Fibroblast of skin of right quadriceps (primary cell): ENCODE measurements at places on chromosomes 16 and 17.
A peak's percentile ranks its signal among the peaks of the same experiment; 100 is the strongest.

- DNase-seq = no peak
These were observed 6.9 kb downstream of the MT1X start for GRCh38 chr16:56689171-56689570.

- DNase-seq = no peak
These were observed 29.2 kb downstream of the NOL11 start for GRCh38 chr17:67746704-67747571.

GRCh38 chr16:54689072-54689865, 241.4 kb upstream of the IRX5 start:
- DNase-seq = no peak

- no peak for DNase-seq
These were observed 5.1 kb upstream of the FDXR start for GRCh38 chr17:74877592-74878548.

GRCh38 chr16:2212362-2213324, 2.0 kb upstream of the BRICD5 start:
- DNase-seq = no peak

DNA sequence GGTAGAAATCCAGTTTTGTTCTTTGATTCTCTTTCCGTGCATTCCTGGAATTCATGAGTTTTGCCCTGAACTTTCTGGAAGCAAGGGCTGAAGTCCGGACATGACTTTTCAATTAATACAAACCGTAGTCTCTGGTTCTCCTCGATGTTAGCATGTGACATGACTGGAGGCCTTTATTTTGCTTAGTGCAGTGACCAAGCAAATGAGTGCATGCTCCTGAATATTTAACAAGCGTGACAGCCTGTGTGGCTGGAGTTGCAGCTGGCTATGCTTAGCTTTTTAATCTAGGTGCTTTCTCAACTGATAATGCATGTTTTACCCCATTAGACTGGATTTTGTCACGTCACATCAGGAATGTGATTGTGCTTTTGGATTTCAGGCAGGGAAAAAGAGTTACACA, 302.1 kb downstream of the MAP2K6 start:
- DNase-seq = no peak

DNA sequence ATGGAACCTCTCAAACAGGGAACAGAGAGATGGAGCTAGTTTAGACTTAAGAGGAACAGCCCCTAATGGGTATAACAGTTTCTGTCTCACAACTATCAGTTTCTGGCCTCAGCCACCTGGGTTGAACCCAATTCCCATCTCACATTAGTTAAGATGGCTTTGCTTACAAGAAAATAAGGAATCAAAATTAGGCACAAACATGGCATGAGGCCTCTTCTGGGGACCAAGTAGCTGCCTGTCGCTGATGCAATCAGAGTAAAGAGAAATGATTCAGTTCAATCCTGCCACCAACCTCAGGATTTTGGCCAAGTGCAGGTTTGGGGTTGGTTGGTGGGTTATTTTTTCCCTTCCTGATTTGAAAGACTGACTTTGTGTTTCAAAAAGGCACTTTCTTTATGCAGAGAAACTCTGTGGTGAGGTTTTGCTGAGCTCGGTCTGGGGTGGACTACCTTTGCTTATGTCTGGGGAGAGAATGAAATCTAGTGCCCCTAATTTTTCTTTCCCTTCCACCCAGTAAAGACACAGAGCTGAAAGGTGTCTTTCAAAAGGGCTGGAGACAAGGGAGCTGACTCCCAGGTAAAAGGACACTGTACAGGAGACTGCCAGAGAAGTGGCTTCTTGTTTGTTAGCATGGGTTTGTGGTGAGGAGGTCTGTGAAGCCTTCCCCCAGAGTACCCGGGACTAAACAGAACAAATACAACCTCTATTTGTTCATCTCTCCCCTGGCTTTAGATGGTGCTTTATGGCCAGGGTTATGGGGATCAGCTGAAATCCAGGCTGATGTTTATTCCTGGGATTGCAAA, 44.8 kb upstream of the NFAT5 start:
- peak; percentile 66 for DNase-seq

GRCh38 chr17:73313526-73314127, 1.8 kb upstream of the CDC42EP4 start:
- DNase-seq = no peak

- DNase-seq = no peak
These were observed 39.5 kb upstream of the ATP2A3 start for GRCh38 chr17:4003501-4004421.

GRCh38 chr16:81549547-81550431, 105.2 kb downstream of the CMIP start:
- no peak for DNase-seq
